ENCODE measurements at places on chromosomes 6 and 20. TPM values are rescaled to one million over a fixed set of nuclear protein-coding genes. Genes with fewer than 3 reads are reported as not detected.

Gene C6orf15
- not detected for total RNA-seq

Gene SEL1L2
- total RNA-seq: not detected

Gene RBPJL
- total RNA-seq: not detected

Gene DZANK1
- 0.97 TPM for total RNA-seq

Gene SLC17A2
- total RNA-seq: not detected

Gene CFAP206
- total RNA-seq: not detected

Gene PHACTR1
- total RNA-seq: not detected

Gene SAMD3
- total RNA-seq: 0.29 TPM

Gene MCHR2
- not detected for total RNA-seq

Gene POPDC3
- total RNA-seq: 41.7 TPM

Gene CHD6
- total RNA-seq: 20.9 TPM

Gene PLG
- not detected for total RNA-seq

Gene GRM1
- total RNA-seq: not detected

Gene SYTL3
- total RNA-seq: 17.5 TPM

Gene OR2B2
- not detected for total RNA-seq

Gene BCAS4
- 4.6 TPM for total RNA-seq

Gene OR12D3
- not detected for total RNA-seq

Gene COL9A3
- total RNA-seq: not detected
